ENCODE measurements at places on chromosomes 12 and 14.
A peak's percentile ranks its signal among the peaks of the same experiment; 100 is the strongest.

DNA sequence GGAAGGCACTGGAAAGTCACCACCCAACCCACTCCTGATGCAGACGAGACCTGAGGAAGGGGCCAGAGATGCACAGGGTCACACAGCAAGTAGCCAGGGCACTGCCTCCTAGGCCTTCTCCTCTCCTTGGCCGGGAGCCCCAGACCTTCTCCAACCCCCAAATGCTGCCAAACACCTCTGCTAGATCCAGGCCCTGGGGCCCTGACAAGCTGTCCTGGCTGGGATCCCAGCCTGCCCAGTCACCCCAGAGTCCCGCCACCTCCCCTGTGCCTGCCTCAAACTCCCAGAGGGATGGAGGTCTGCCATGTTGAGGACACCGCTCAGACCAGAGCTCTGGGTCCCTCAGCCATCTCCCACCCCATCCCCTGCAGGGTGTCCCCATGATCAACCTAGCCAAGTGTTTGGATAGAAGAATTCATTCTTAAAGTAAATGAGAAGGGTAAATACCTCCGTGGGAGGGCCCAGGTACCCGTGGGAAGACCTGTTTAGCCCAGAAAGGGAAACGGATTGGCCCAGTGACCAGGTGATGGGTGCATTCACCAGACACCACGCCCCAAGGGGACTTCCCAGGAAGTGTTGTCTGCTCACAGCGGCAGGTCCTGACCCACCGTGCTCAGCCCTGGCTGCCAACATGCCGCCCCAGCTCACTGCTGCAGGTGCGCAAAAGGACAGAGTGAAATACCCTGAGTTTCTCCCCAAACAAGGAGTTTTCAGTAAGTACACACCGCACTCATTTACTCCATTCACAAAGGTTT lies 4.6 kb upstream of the DIO3 start:
- no peak for DNase-seq

GRCh38 chr14:22531451-22532344 lies 57.3 kb downstream of the DAD1 start:
- no peak for DNase-seq

- no peak for DNase-seq
Measured at GRCh38 chr14:45658917-45659299, 405.9 kb upstream of the MIS18BP1 start.

DNA sequence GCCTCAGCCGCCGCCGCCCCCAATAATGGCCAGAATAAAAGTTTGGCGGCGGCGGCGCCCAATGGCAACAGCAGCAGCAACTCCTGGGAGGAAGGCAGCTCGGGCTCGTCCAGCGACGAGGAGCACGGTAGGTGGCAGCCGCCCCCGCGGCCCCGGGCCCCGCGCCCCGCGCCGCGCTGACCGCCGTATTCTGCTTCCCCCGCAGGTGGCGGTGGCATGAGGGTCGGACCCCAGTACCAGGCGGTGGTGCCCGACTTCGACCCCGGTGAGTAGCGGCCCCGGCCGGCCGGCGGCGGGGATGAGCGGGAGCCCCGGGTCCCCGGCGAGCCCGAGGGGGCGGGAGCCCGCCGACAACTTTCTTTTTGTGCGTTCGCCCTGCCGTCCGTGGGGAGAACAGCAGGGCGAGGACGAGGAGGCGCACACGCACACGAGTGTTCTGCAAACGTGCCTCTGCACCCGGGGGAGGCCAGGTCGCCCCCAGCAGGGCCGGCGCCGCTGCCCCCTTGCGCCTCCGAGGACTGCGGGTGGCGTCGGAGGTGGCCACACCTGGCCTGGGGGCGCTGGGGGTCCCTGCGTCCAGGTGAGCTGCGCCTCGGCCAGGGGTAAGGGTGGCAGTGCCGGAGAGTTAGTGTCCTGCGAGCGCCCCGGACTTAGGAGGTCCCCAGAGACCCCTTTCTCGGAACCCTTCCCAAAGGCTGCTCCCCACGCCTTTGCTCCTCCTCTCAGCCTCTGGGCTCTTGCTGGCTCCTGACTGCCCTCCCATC lies 794 bp downstream of the RCOR1 start:
- DNase-seq, result peak; percentile 74

DNA sequence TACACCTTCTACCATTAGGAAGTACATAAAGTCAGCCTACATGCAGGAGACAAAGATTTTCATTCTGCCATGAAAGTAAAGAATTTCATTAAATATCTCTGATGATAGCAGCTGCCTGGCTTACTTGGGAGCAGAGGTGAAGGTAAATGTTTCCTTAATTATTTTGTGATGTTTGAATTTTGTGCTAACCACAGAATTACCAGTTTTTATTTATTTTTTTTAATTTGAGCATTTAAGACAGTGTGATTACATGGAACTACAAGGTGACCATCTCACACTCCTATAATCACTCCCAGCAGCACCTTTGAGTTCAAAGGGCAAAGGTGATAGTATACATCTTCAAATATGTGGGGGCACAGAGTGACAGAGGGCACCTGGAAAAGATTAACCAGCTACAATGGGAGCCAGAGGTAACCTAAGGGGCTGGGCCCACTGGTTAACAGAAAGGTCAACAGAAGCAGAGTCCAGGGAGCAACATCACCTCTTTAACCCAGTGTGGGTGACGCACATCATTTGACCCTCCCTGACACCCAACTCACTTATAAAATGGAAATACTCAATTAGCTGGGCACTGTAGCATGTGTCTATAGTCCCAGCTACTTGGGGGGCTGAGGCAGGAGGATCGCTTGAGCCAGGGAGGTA lies 65.0 kb downstream of the GCH1 start:
- DNase-seq, result no peak

- DNase-seq, result no peak
Measured at GRCh38 chr12:47216150-47216677, 136.5 kb upstream of the AMIGO2 start.

DNA sequence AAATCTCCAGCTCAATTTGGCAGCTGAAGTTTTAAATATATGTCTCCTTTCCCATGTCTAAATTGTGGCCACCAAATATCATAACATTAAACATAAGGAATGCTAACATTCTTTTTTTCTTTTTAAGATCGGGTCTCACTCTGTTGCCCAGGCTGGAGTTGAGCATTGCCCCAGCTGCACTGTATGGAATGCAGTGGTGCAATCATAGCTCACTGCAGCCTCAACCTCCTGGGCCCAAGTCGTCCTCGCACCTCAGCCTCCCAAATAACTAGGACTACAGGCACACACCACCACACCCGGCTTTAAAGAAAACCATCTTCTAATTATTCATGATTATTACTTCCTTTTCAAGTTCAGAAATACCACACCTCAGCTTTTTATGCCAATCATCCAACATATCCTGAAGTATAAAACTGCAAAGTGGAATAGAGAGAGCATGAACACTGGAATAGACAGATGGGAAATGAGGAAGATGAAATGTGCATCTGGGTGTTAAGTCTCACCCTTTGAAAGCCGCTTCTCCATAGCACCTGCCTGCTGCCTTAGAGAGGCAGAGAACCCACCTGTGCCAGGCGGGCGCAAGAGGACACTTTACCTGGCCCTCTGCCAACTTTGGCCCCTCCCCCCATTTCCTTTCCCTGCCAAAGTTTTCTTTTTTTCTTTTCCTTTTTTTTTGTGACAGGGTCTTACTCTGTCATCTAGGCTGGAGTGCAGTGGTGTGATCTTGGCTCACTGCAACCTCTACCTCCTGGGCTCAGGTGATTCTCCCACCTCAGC lies 2.8 kb upstream of the EML1 start:
- DNase-seq, result no peak

DNA sequence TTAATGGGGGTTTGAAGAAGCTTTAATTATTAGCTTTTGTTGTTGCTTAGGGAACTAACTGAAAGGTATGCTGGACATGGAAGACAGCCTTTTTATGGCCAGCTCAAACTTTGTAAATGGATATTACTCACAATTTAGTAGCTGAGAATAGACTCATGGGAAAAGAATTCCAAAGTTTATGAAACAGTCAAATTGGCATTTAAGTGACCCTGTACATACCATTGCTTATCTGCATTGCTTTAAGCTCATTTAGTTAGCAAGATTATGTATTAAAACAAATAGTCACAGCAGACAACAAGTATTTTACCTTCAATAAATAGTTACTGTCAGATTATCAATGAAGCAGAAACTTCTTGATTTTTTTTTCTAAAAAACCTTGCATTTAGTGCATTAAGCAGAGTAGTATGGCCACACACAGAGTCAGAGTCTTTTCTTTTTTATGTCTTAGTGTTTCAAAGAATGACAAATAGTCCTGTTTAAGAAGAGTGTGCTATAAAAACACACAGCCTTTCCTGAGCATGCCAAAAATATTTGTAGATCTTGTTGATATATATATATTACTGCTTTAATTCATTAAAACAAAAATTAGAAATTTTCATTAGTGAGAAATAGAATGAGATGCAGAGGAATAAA lies 102.2 kb downstream of the TTC6 start:
- DNase-seq, result no peak

DNA sequence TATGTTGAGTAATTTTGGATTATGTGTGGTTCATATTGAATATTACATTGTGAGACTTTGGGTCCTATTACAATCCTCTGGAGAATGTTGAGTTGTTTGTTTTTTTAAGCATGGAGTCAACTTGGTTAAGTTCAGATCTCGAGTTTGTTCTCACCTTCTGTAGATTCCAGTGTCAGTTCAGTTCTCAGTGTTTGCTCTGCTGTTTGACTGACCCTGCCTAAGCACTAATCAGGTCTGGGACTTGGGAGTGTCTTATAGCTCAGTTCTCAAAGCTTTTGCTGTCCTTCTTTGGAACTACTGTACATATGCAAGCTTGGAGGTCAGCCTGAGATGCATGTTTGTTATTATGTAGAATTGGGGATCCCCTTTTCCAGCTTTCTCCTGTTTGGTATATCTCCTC lies 63.1 kb downstream of the DIP2B start:
- DNase-seq, result no peak

- DNase-seq, result peak; percentile 81
Measured at GRCh38 chr12:132593938-132594358, 16.4 kb downstream of the LRCOL1 start.

GRCh38 chr12:10749700-10750384 lies 26.7 kb upstream of the YBX3 start:
- peak; percentile 37 for DNase-seq

- DNase-seq, result no peak
Measured at GRCh38 chr14:87170179-87170578, 822.8 kb downstream of the GALC start.

DNA sequence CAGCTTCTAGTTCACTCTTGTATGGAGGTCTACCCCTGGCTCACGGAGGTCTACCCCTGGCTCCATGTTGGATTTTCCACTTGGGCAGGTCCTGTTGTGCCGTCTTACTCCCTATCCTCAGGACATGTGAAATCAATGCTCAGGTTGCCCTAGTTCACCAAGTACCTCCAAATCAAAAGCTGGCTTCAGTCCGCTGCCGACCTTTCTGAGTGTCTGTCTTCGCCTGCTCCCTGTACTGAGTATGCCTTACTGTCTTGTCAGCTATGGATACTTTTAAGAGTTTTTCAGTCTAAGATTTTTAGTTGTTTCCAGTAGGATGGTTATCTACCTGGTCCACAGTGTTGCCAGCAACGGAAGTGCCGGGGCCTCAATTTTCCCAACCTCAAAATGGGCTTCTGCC lies 40.1 kb upstream of the BCL11B start:
- no peak for DNase-seq

DNA sequence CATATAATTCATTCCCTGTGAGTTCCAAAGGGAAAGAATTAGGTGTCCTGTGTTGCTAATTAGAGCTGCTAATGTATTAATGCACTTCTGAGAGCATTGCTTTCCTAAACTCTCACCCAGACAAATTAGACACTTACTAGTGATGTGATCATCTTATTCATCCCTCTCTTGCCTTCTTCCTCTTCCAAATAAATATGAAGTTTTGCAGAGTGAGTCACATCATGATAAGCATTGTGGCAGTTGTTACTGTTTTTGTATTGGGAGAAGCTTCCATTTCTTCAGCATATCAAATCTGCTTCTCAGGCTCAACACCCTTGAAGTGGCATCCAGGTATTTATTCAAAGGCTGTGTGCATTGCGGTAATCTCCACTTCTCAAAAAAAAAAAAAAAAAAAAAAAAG lies 37.3 kb upstream of the E2F7 start:
- no peak for DNase-seq

DNA sequence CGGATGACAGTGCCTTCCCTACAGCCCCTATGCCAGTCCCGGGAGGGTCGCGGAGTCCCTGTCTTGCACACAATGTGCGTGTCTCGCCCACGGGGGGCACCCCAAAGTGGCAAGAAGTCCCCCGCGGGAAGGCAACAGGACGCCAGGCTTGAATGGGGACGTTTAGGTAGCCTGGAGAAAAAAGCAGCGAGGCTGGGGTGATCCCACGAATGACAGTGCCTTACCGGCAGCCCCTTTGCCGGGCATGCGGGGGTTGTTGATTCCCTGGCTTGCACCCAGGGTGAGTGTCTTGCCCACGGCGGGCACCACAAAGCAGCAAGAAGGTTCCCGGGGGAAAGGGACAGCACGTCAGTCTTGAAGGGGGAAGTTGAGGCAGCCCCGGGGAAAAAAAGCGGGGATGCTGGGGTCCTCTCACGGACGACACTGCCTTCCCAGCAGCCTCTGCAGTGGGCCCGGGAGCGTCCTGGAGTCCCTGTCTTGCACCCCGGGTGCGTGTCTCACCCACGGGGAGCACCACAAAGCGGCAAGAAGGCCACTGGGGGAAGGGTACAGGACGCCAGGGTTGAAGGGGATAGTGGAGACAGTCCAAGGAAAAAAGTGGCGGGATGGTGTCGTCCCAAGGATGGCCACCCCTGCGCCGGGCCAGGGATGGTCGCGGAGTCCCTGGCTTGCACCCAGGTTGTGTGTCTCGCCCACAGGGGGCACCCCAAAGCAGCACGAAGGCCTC lies 156.8 kb upstream of the ALG10B start:
- DNase-seq, result no peak

- no peak for DNase-seq
Measured at GRCh38 chr14:81313775-81314429, 86.2 kb downstream of the STON2 start.

DNA sequence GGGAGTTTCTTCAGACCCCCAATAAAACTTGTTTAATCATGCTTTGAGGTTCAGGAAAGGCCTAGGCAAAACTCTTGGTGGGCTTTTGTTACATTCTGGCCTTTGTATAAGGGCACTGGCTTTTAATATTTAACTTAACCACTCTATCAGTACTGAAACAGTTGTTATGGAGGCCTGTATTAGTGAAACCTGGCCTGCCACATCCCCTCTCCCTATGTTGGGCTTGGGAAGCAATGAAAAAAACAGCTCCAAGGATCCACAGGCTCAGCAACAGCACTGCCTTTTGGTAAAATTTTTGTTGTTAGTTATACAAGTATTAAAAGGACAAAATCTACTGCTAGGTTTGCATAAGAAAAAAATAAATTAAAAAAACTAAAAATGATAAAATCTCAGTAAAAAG lies 10.7 kb downstream of the SOAT2 start:
- DNase-seq, result no peak

DNA sequence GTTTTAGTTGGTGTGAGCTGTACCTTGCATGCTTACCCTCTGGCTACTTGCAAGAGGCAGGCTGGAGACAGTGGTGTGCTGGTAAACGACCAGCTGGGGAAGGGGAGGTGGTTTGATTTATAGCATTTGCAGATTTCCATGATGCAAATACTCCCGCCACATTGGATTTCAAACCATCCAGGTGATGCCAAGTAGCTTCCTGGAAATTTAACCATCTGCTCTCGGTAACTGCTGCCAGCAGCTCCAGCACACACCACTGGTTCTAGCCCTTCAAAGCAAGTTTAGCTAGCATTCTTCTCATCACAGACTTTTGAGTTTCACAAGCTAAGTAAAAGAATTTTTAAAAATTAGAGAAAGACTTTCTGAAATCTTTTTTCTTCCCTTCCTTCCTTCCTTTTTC lies 104.5 kb upstream of the AMIGO2 start:
- DNase-seq, result no peak

- DNase-seq, result no peak
Measured at GRCh38 chr12:62296001-62296400, 35.8 kb downstream of the USP15 start.

- DNase-seq, result no peak
Measured at GRCh38 chr12:67520606-67521005, 127.9 kb upstream of the DYRK2 start.
